ENCODE measurements at places on chromosomes 3 and 15.
A peak's percentile ranks its signal among the peaks of the same experiment; 100 is the strongest.

- DNase-seq, result no peak
Observed at GRCh38 chr3:172449466-172450149, 1.4 kb upstream of the GHSR start.

DNA sequence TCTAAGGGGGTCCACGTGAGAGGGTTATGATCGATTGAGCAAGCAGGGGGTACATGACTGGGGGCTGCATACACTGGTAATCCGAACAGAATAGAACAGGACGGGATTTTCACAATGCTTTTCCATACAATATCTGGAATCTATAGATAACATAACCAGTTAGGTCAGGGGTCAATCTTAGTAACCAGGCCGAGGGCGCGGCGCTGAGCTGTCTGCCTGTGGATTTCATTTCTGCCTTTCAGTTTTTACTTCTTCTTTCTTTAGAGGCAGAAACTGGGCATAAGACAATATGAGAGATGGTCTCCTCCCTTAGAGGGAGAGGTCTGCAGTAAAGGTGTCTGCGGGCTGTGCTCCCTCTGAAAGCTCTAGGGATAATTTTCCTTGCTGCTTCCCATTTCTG, 261.3 kb downstream of the XXYLT1 start:
- no peak for DNase-seq

DNA sequence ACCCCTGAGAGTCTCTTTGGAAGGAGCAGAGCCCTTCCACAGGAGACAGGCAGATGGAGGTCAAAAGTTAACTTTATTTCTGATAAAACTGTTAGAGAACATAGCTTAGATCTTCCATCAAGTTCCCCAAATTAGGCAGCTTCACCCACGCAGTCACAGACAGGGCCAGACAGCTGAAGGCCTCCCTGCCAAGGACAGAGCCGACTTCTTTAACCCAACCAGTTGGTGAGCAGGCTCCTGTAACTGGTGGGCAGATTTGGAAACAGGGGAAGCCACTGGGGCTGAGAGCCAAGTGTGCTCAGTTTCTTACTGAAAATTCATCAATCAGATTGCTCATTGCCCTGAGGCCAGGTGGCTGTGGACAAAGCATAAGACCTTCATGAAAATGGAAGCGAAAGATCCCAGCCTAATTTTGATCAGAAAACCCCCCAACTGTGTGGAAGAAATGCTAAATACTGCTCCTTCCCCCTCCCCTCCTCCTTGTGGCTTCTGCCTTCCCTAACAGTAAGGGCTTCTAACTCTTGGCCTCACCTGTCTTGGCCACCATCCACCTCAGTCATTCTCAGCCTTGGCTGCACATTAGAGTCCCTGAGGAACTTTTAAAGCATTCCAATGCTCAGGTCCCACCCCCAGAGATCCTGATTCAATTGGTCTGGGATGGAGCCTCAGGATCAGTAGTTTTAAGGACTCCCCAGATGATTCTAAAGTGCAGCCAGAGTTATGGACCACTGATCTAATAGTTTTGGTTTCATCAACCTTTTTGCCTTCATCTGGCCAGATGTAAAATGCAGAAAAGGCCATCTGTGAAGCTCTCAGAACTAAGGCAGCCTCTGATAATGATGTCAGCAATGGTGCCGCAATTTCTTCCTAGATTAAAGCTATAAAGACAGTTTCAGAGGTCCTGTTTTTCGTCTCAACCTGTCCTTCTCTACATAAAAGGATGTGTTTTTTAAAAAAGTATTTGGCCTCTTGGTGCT, 11.5 kb downstream of the CLRN1 start:
- no peak for DNase-seq

DNA sequence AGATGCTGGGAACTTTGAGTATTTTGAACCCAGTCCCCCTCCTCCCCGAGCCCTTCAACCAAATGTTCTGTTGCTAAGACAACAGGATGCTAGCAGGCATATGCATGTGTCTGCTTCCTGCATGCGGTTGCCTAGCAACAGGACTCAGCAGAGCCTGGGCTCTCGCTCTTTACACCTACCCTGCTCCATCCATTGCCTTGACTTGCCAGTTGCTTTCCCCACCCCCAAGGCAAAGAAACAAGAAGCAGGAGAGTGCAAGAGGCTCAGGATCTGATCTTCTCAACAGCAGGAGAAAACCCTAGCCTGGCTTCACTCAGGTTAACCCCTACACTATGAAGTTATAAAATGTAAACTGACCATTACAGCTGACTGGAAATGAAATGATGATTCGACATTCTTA, 393.0 kb downstream of the IGSF11 start:
- DNase-seq, result no peak

DNA sequence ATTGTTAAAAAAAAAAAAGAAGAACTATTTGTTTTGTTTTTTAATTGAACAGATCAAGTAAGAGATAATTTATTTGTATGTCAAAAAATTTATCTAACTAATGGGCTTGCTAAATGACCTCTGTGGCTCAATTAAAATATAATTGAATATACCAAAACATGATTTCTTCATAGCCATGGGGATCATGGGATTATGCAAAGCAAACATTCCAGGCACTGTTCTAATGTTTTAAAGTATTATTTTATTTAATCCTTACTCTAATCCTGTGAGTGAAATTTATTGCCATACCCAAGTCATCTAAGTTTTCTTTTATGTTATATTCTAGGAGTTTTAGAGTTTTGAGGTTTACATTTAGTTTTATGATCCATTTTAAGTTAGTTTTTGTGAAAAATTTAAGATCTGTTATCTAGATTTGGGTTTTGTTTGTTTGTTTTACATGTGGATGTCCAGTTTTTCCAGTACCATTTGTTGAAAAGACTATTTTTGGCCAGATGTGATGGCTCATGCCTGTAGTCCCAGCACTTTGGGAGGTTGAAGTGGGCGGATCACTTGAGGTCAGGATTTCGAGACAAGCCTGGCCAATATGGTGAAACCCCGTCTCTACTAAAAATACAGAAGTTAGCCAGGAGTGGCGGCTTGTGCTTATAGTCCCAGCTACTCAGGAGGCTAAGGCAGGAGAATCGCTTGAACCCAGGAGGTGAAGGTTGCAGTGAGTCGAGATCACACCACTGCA, 52.3 kb upstream of the CNOT10 start:
- no peak for DNase-seq

- DNase-seq, result no peak
Observed at GRCh38 chr3:184724699-184725098, 12.8 kb upstream of the MAGEF1 start.

DNA sequence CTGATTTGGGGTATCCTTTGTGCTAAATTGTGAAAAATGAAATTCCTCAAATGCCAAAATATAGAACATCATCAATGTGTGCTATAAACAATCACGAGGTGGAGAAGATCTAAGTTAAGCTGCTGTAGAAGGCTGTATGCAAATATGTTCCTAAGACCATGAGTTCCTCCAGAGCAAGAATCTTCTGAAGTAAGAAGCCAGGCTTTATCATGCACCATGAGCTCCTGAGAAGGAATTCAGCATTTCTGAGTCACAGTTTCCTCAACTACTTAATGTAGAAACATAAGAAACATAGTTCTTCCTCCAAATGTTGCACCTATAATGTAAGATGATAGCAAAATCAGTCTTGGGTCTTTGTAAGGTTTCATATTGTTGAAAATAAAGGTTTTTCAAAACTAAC, 241.7 kb upstream of the MDFIC2 start:
- DNase-seq, result no peak

DNA sequence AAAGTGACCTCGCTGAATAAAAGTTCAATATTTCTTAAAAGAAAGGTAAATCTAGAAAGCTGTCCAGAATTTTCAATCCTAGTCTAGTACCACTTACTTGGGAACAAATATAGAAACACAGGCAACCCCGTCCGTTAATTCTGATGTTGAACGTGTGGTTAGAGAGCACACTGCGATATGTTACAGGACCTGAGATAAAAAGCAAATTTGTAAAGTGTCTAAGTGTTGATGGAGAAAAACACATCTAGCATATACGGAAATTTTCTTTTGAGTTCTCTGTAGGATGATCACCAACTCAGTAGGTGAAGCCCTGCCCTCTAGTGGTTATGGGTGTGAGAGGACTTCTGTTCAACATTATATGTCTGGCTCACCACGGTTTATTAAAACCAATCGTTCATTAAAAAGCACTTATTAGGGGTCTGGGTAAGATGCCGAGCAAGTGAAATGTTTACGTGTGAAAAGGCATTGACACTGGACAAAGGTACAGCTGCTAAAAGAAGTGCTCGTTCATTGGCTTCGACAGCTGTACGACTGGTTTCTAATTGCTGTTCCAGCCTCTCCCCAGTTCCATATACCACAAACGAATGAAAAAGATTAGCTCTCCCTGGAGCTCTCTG, 1.0 kb upstream of the ATP2C1 start:
- peak; percentile 86 for DNase-seq

DNA sequence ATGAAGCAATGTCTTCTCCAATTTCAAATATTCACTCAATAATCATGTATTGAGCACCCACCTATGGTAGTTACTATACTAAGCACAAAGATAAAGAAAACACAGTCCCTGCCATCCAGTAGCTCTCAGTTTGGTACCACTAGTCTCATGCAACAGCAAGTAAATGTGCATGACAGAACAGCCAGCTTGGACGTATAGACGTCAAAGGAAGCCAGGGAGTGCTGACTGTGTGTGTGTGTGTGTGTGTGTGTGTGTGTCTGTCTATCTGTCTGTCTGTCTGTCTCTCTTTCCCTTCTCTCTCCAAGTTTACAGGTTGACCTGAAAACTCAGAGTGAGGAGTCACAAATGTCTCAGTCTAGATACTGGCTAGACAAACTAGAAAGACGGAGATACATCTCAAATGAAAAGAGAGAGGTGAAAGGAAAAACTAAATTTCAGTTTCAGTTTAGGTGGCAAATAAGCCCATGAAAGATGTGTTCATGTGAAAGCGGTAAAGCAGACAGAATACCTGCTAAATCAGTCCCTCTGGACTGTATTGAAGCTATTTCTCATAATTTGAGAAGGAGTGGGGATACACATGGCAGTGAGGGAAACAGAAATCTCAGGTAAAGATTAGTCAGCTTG, 141.1 kb upstream of the PTPRG start:
- no peak for DNase-seq

Data from colonic mucosa (tissue), 4 donors.